ENCODE measurements at places on chromosomes 12 and 14. TPM values are rescaled to one million over a fixed set of nuclear protein-coding genes. Genes with fewer than 3 reads are reported as not detected.

The PTGDR gene
- total RNA-seq, result not detected

The PLBD1 gene
- total RNA-seq, result not detected

The KRT7 gene
- total RNA-seq, result not detected

The AKAP6 gene
- total RNA-seq, result 0.84 TPM

- H3K36me3 ChIP-seq, result no peaks in the 10 kb centered on the region
- H3K27me3 ChIP-seq, result no peaks in the 10 kb centered on the region
- DNase-seq, result no peak
- no peaks in the 10 kb centered on the region for H3K4me1 ChIP-seq
Observed at GRCh38 chr12:97038131-97038530, 131.1 kb downstream of the NEDD1 start.

The EIF2S3B gene
- 9.2 TPM for total RNA-seq

- no peak for DNase-seq
- H3K27ac ChIP-seq, result no peak overlapping the region
- H3K4me1 ChIP-seq, result no peaks in the 10 kb centered on the region
- no peaks in the 10 kb centered on the region for H3K36me3 ChIP-seq
- no peaks in the 10 kb centered on the region for H3K27me3 ChIP-seq
Observed at GRCh38 chr14:40386433-40386832, 954.2 kb upstream of the FBXO33 start.

DNA sequence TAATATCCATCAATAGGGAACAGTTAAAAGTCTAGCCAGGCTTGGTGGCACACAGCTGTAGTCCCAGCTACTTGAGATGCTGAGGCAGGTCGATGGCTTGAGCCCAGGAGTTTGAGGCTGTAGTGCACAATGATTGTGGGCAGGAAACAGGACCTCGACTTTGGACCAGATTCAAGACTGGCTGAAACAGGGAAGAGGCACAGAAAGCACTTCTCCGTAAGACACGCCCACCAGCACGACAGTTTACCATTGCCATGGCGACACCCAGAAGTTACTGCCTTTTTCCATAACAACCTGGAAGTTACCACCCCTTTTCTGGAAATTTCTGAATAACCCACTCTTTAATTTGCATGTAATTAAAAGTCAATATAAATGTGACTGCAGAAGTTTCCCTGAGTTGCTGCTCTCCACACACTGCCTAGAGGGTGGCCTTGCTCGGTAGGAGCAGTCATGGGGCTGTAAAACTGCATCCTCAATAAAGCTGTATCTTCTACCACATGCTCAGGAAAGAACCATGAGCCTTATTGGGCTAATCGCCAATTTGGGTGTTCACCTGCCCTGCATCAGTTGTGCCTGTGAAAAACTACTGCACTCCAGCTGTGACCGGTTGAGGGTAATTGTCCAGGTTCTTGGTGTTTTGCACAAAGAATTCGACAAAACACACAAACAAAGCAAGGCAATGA, 4.6 kb upstream of the LRRC23 start:
- peak overlapping the region; percentile 1 for H3K4me3 ChIP-seq
- H3K27ac ChIP-seq, result peak overlapping the region; percentile 69
- peak; percentile 78 for DNase-seq
- peaks cover 58% of the 10 kb centered on the region for H3K4me1 ChIP-seq
- no peaks in the 10 kb centered on the region for H3K36me3 ChIP-seq

DNA sequence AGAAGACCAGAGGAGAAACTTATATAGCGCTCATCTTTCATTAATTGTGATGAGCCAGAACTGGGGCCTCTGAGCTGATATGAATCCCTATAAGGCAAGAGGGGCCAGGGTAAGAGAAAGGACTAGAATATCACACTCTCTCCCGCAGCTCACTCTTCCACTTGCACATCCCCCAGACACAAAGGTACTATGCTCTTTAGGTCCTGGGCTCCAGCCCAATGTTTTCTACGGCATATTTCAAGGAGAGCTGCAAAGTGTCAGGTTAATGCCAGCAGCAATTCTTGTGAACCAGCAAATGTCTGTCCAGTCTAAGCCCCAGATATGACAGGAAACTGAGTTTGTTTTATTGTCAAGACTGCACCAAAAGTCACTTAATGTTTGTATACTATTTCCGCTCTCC, 29.4 kb downstream of the PPP2R5E start:
- peaks cover under 1% of the 10 kb centered on the region for H3K4me1 ChIP-seq
- H3K4me3 ChIP-seq, result no peak overlapping the region
- DNase-seq, result no peak
- H3K27ac ChIP-seq, result no peak overlapping the region
- H3K36me3 ChIP-seq, result peaks cover 6% of the 10 kb centered on the region
- H3K27me3 ChIP-seq, result no peaks in the 10 kb centered on the region

GRCh38 chr12:23303220-23303619, 646.2 kb downstream of the SOX5 start:
- H3K27ac ChIP-seq, result no peak overlapping the region
- no peak for DNase-seq
- H3K27me3 ChIP-seq, result no peaks in the 10 kb centered on the region
- H3K4me3 ChIP-seq, result no peak overlapping the region
- H3K4me1 ChIP-seq, result no peaks in the 10 kb centered on the region

DNA sequence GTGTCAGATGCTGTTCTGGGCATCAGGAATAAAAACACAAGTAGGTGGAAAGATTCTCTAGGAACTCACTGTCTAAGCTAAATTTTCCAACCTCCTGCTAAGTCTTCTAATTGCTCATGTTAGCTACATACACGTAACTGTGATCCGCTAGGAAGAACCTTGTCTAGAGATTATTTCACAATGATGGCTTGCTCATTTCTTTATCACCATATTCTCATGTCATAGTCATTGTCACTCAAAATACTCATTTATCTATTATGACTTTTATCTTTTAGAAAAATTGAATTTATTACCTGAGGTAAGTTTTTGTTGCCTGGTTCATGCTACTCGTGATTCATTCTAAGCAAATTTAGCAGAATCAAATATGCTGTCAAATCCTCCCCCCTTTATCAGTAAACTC, 1402.4 kb upstream of the FLRT2 start:
- H3K4me1 ChIP-seq, result no peaks in the 10 kb centered on the region
- H3K4me3 ChIP-seq, result no peak overlapping the region
- no peak overlapping the region for H3K27ac ChIP-seq
- H3K36me3 ChIP-seq, result no peaks in the 10 kb centered on the region
- DNase-seq, result no peak

DNA sequence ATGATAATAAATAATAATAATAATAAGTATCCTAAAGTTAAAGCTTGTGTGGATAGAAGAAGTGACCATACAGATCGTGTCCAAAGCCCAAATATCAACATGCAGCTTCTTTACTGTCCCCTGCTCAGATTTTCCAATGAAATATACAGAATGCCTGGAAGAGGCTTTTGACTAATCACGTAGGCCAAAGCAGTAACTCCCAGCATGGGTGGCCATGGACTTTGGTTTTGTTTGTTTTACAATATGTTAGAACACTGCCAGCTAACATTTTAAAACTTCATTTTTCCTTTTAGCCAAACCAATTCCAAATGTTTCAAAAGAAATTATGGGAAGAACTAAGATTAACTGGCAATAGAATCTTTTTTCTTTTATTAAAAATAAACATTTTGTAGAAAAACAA, 400.0 kb upstream of the FLRT2 start:
- H3K4me1 ChIP-seq, result no peaks in the 10 kb centered on the region
- H3K36me3 ChIP-seq, result no peaks in the 10 kb centered on the region
- H3K27ac ChIP-seq, result no peak overlapping the region
- no peaks in the 10 kb centered on the region for H3K27me3 ChIP-seq
- no peak overlapping the region for H3K4me3 ChIP-seq

- peaks cover 1% of the 10 kb centered on the region for H3K27me3 ChIP-seq
- no peak overlapping the region for H3K27ac ChIP-seq
- H3K36me3 ChIP-seq, result no peaks in the 10 kb centered on the region
- DNase-seq, result peak; percentile 46
Observed at GRCh38 chr12:52441320-52441911, 7.2 kb upstream of the KRT75 start.

The RTN1 gene
- 0.20 TPM for total RNA-seq

GRCh38 chr12:66002812-66003211, 127.7 kb downstream of the LLPH start:
- no peak overlapping the region for H3K27ac ChIP-seq
- no peaks in the 10 kb centered on the region for H3K36me3 ChIP-seq
- H3K4me1 ChIP-seq, result peaks cover 9% of the 10 kb centered on the region
- DNase-seq, result no peak
- no peak overlapping the region for H3K4me3 ChIP-seq

DNA sequence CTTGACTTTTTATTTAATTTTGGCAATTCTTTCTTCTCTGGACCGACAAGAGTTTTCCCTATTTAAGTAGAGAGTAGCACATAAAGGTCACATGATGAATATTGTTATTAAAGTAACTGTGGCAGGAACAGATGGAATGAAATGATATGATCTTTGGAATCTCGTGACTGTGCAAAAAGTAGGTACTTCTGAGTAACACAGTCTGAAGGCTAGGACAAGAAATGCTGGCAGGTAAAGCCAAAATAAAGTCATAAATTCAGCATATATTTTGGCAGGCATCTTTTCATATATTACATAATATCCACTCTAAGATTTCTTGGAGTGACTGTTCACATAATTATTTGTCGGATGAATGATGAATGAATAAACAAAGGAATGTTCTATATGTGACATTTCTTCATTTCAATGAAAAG, 121.4 kb downstream of the EFCAB11 start:
- H3K4me1 ChIP-seq, result no peaks in the 10 kb centered on the region
- H3K27me3 ChIP-seq, result no peaks in the 10 kb centered on the region
- DNase-seq, result no peak
- H3K4me3 ChIP-seq, result no peak overlapping the region
- H3K36me3 ChIP-seq, result no peaks in the 10 kb centered on the region

DNA sequence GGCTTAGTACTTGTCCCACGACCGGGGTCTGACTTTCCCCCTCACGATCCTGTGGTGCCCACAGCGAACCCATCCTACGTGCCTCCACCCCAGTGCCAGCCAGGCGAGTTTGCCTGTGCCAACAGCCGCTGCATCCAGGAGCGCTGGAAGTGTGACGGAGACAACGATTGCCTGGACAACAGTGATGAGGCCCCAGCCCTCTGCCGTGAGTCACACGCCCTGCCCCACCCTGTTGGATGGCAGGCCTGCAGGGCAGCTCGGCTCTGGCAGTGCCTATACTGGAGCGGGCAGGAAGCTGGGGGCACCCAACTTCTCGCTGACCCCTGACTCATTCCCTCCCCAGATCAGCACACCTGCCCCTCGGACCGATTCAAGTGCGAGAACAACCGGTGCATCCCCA, 18.3 kb upstream of the LRP1-AS start:
- H3K4me3 ChIP-seq, result no peak overlapping the region
- no peak overlapping the region for H3K27ac ChIP-seq
- no peaks in the 10 kb centered on the region for H3K27me3 ChIP-seq
- no peak for DNase-seq
- peaks cover 58% of the 10 kb centered on the region for H3K36me3 ChIP-seq

- H3K36me3 ChIP-seq, result no peaks in the 10 kb centered on the region
- no peak overlapping the region for H3K4me3 ChIP-seq
- no peaks in the 10 kb centered on the region for H3K27me3 ChIP-seq
- DNase-seq, result no peak
- H3K27ac ChIP-seq, result no peak overlapping the region
Observed at GRCh38 chr12:14959463-14959862, 1.9 kb downstream of the ARHGDIB start.

The AVPR1A gene
- not detected for total RNA-seq

GRCh38 chr12:1319212-1319611, 275.2 kb downstream of the FBXL14 start:
- no peak overlapping the region for H3K27ac ChIP-seq
- no peaks in the 10 kb centered on the region for H3K36me3 ChIP-seq
- H3K27me3 ChIP-seq, result no peaks in the 10 kb centered on the region
- no peak for DNase-seq
- no peaks in the 10 kb centered on the region for H3K4me1 ChIP-seq

The IGF1 gene
- not detected for total RNA-seq

- H3K27ac ChIP-seq, result no peak overlapping the region
- H3K4me1 ChIP-seq, result no peaks in the 10 kb centered on the region
- H3K4me3 ChIP-seq, result no peak overlapping the region
- DNase-seq, result no peak
- no peaks in the 10 kb centered on the region for H3K36me3 ChIP-seq
Observed at GRCh38 chr12:17283563-17283962, 677.6 kb upstream of the LMO3 start.

DNA sequence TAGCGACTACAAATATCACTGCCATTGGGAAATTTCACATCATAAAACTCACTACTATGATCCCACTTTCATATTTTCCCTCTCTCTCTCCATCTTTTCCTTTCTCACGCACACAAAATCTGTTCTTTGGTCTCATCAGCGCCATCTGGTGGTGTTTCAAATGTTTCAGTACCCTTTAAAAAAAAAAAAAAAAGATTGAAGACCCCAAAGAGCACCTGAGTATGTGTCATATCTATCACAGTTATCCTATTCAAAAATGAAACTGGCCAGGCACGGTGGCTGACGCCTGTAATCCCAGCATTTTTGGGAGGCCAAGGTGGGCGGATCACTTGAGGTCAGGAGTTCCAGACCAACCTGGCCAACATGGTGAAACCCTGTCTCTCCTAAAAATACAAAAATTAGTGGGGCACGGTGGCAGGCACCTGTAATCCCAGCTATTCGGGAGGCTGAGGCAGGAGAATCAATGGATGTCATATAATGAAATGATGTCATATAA, 72.4 kb downstream of the TTC9 start:
- H3K36me3 ChIP-seq, result no peaks in the 10 kb centered on the region
- peaks cover 34% of the 10 kb centered on the region for H3K4me1 ChIP-seq
- peaks cover 2% of the 10 kb centered on the region for H3K27me3 ChIP-seq
- no peak overlapping the region for H3K4me3 ChIP-seq
- H3K27ac ChIP-seq, result no peak overlapping the region

DNA sequence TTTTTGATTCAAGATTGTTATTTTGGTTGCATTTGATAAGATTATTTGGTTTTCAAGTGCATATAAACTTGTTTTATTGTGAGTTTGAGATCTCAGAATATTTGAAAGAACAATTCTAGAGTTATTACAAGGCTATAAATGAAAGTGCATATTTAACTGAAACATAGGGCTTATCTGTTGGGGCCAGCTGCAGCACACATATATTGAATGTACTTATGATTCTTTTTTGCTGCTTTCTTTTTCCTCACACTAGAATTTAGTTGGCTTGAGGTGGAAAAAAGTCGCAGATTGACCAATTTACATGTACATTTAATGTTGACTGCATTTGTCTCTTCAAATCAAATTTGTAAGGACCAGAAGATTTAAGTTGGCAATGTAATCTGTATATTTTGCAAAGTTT, 88.0 kb downstream of the PCNX1 start:
- H3K4me1 ChIP-seq, result peaks cover 10% of the 10 kb centered on the region
- H3K36me3 ChIP-seq, result no peaks in the 10 kb centered on the region
- no peak overlapping the region for H3K4me3 ChIP-seq
- no peak for DNase-seq
- H3K27me3 ChIP-seq, result no peaks in the 10 kb centered on the region

The IL26 gene
- total RNA-seq, result not detected

GRCh38 chr12:22828066-22828465, 203.1 kb downstream of the ETNK1 start:
- H3K4me1 ChIP-seq, result no peaks in the 10 kb centered on the region
- no peaks in the 10 kb centered on the region for H3K27me3 ChIP-seq
- no peak overlapping the region for H3K4me3 ChIP-seq
- H3K36me3 ChIP-seq, result no peaks in the 10 kb centered on the region
- peak; percentile 3 for DNase-seq
- no peak overlapping the region for H3K27ac ChIP-seq
